Stimulated activated CD4-positive, alpha-beta T cell treated with anti-CD3 and anti-CD28 coated beads, Interleukin-4, amount 100 ng/mL, for 4 hours (primary cell): ENCODE measurements at places on chromosomes 6 and 20.

DNA sequence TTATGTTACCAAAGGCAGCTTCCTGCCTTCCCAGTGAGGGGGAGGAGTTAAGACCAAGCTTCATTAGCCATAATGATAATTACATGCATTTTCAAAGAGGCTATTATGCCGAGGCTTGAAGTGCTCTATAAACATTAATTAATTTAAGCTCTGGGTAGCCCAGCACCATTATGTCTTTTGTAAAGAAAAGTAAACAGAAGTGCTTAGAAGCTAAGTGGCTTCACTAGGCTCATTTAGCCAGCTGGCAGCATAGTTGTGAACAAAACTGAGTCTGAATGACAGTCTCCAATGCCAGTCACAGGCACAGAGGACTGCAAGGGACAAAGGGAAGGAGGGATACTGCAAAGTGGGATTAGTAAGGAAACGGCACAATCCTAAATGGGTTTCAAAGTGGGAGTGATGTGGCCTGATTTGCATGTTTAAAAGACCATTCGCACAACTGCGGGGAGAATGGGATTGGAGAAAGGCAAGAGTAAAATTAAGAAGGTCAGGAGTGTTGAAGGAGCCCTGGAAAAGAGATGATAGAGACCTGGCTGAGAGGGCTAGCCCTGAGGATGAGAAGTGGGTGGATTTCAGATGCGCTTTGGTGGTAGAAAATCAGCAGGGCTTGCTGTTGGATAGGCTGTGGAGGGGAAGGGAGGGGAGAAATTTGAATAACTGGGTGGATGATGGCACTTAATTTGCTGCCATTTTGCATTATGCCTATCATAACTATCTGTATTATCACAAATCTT is 20.1 kb upstream of the ISM1 start:
- no peak for DNase-seq

- no peak for DNase-seq
Observed at GRCh38 chr20:49052334-49052733, 6.2 kb downstream of the CSE1L start.

- no peak for DNase-seq
Observed at GRCh38 chr6:139337001-139337400, 37.4 kb downstream of the CITED2 start.

DNA sequence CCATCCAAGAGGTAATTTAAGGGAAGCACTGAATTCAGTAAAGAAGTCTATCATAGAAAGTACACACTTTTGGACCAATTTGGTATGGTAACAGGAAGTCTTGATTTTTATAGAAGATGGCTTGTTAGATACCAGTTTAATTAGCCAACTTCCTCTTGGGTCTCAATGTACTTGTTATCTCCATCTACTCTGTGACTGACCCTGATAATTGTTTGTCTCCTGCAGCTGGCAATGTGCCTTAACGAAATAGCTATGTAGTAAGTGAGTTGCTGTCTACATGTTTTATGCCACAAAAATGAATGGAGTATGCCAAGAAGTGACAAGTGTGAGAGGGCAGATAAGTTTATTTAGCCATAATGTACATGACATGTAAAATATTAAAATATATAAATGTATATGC is 410.5 kb upstream of the MAN1A1 start:
- DNase-seq, result no peak

GRCh38 chr6:34392497-34393190 is at the start of gene NUDT3:
TSS of gene NUDT3 (minus strand) at chr6:34392669. CDS start at chr6:34392362, 307 bp downstream.
- peak; percentile 94 for DNase-seq

GRCh38 chr20:45621593-45621992 is 7.9 kb upstream of the WFDC10A start:
- DNase-seq, result no peak

DNA sequence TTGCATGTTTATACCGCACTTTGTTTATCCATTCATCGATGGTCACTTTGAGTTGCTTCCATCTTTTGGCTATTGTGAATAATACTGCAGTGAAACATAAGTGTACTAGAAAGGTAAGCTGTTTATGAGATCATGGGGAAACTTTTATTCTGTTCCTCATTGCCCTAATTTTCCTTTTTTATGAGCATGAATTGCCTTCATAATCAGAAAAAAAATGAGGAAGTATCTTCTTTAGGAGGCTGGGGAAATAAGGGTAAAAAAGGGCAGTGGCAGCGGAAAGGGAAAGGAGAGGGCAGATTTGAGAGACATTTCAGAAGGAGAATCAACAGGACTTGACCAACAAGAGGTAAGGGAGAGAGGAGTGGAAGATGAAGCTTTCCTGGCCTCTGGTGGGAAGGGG is 14.3 kb upstream of the SERINC3 start:
- DNase-seq, result no peak

DNA sequence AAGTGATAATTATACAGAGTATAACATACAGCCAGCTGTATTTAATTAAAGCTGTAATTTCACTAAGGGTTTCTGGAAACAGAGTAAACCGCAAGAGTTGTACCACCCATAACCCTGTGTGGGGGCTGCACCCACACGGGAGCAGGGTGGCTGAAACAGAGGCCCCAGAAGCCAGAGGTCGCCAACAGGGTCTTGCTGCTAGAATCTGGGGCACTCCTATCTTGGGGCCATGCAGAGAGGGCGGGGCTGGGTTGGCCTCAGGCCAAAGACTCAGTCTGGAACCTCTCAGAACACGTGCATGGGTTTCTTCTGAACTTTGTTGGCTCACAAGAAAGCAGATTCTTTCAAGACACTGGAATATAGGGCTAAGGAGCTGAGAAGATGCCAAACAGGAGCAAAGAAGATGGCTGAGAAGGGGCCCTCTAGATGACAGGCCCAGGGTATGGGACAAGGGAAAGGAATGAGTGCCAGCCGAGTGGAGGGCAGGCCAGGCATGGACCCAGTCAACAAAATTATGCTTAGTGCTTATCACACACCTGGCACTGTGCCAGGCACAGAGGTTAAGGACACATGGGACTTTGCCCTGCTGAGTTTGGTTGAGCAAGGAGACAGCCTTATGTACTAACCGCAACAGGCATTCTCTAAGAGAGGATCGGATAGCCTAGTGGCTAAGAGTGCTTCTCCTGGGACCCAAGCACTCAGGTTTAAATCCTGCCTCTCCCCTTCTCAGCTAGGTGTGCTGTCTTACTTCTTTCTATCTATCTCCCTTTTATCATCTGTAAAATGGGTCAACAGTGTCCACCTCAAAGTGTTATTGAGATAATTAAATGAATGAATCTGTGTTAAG is 96.6 kb upstream of the FOXP4 start:
- DNase-seq, result no peak

- no peak for DNase-seq
Observed at GRCh38 chr6:71724456-71725125, 161.8 kb upstream of the RIMS1 start.

- DNase-seq, result no peak
Observed at GRCh38 chr6:53910834-53911233, 116.0 kb downstream of the LRRC1 start.

GRCh38 chr6:111806561-111807497 is 66.4 kb downstream of the FYN start:
- no peak for DNase-seq

DNA sequence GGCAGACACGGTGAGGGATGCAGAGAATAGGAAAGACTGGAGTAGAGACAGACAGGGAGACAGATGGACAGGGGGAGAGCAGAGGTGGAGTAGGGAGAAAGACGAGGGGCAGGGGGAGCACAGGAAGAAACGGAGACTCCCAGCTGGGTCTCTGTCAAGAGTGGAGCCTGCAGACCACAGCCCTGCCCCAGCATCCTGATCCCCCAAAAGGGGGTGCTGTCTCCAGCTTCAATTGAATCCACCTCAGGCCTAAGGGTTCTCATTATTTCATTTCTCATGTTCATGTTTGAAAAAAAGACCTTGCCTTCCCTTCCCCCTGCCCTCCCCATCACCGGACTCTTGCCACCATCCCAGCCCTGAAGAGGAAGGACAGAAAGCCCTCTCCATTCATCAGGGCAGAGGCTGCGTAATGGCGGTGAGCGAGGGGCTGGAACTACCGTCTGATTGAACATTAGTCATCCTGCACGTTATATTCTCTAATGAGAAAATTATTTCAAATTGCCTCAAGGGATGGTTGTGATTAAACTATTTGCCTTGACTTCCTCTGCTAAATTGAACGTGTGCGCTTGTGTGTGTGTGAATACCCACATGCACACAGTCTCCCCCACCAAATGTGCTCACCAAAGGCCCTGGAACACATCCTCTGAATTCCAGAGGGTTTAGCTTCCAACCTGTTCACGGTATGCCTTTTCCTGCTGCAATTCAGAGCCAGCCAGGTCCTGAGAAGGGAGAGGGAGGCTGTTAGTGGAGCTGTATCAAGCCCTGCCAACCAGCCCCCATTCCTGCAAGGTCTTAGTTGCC is 98.3 kb downstream of the CDC5L start:
- DNase-seq, result no peak
